ENCODE measurements at places on chromosomes 3 and 15. TPM values are rescaled to one million over a fixed set of nuclear protein-coding genes. Genes with fewer than 3 reads are reported as not detected.

GRCh38 chr3:41137686-41138111, 61.6 kb upstream of the CTNNB1 start:
- no peaks in the 10 kb centered on the region for H3K27me3 ChIP-seq
- no peak overlapping the region for H3K4me3 ChIP-seq
- H3K4me1 ChIP-seq = no peaks in the 10 kb centered on the region
- H3K27ac ChIP-seq = no peak overlapping the region

- no peaks in the 10 kb centered on the region for H3K27me3 ChIP-seq
- H3K36me3 ChIP-seq = no peaks in the 10 kb centered on the region
- H3K4me3 ChIP-seq = no peak overlapping the region
- H3K4me1 ChIP-seq = peaks cover 22% of the 10 kb centered on the region
- H3K27ac ChIP-seq = no peak overlapping the region
Measured at GRCh38 chr15:70869346-70869745, 15.4 kb upstream of the LARP6 start.

The ASB14 gene
- not detected for total RNA-seq

DNA sequence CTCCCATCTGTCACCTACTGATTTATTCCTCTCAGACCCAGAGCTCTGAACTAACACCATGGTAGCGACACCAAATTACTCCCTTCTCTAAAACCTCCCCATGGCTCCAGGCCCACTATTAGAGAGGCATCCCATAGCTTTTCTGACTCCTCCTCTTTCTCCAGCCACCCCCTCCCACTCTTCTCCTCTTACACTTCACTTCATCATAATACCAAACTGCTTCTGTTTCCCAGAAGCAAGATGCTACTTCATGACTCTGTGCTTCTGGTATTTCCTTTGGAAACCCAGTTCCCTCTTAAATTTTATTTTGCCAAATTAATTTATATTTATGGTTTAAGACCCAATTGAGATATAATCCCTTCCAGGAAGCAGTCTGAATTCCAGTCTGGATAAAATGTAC, 465.1 kb upstream of the PDZRN3 start:
- H3K4me1 ChIP-seq = no peaks in the 10 kb centered on the region
- peak; percentile 70 for DNase-seq
- no peaks in the 10 kb centered on the region for H3K27me3 ChIP-seq
- H3K4me3 ChIP-seq = no peak overlapping the region

The ALG1L2 gene
- 0.50 TPM for total RNA-seq

DNA sequence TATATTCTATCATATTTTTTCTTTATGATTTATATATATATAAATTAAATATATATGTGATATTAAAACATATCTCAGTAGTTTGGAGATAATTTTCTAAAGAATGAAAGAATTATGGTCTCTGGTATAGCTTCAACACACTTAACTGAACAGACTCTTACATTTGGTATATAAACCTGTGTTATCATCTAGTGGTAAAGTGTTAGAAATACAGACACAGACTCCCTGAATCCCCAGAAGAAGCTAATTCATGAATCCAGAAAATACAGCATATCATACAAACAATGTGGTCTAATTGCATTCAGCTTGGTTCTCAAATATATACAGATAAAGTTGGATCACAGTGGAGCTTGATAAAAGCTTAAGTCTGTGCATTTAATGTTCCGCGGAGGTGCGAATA, 1100.4 kb downstream of the ROBO2 start:
- H3K4me3 ChIP-seq = no peak overlapping the region
- no peaks in the 10 kb centered on the region for H3K36me3 ChIP-seq
- DNase-seq = peak; percentile 26
- no peak overlapping the region for H3K27ac ChIP-seq
- H3K27me3 ChIP-seq = no peaks in the 10 kb centered on the region
- no peaks in the 10 kb centered on the region for H3K4me1 ChIP-seq

GRCh38 chr3:52917044-52917443, 19.7 kb upstream of the STIMATE start:
- DNase-seq = no peak
- H3K27ac ChIP-seq = no peak overlapping the region
- no peaks in the 10 kb centered on the region for H3K4me1 ChIP-seq
- no peaks in the 10 kb centered on the region for H3K27me3 ChIP-seq
- no peaks in the 10 kb centered on the region for H3K36me3 ChIP-seq

The PSTPIP1 gene
- 0.77 TPM for total RNA-seq

DNA sequence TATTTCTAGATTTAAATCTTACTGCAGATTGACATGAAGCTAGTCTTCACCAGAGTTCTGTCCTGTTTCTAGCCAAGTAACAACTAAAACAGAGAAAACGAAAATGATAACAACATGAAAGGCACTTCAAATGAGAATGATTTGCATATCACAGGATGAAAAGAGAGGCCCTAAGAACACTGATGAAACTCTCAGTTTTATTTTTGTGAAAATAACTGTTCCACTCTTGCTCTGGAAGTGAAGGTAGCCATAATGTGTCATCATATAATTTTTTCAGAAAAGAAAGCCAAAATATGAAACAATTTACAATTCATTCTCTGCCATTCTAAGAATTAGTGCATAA, 274.4 kb downstream of the ADAMTSL3 start:
- no peaks in the 10 kb centered on the region for H3K36me3 ChIP-seq
- H3K4me1 ChIP-seq = no peaks in the 10 kb centered on the region
- no peaks in the 10 kb centered on the region for H3K27me3 ChIP-seq
- no peak overlapping the region for H3K4me3 ChIP-seq

The ROPN1 gene
- total RNA-seq = not detected

GRCh38 chr3:59895972-59896371, 846.1 kb upstream of the CFAP20DC start:
- DNase-seq = no peak
- H3K4me3 ChIP-seq = no peak overlapping the region
- no peaks in the 10 kb centered on the region for H3K36me3 ChIP-seq
- H3K27ac ChIP-seq = no peak overlapping the region
- H3K27me3 ChIP-seq = no peaks in the 10 kb centered on the region
